ENCODE measurements at places on chromosomes 7 and 10.

DNA sequence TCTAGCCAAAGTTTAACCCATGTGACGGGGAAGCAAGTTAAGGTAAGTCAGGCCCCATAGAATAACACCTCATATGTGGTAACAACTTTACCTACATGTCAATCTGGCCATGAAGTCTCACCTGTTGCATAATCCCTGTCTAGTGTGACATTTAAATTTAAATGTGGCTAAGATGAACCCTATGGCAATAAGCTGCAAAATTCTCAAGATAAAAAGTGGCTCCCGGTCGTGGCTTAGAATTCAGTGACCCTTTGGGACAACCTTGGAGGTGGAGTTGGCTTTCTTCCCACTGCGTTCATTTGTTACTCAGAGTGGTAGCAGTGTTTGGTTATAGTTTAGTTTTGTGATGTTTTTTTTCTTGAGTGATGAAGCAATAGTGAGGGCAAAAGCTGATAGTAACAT is 90.6 kb downstream of the ARID5B start:
- DNase-seq, result no peak

GRCh38 chr10:103124420-103125096 is 68.5 kb downstream of the NT5C2 start:
- DNase-seq, result no peak

DNA sequence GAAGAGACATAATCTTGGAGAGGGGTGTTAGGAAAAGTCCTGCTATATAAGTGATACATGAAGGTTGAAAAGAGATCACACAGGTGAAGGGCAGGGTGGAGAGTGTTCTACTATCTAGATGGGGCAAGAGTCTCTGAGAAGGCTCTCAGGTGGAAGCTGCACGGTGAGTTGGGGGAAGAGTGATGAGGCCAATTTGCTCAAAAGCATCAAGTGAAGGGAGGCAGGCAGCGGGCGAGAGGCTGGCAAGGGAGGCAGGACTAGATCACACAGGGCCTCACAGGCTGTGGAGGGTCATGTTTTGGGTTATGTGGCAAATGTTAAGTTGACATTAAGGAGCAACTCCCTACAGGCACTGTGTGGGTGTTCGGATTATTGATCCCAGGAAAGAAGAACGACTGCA is 2.6 kb upstream of the COL17A1 start:
- no peak for DNase-seq

DNA sequence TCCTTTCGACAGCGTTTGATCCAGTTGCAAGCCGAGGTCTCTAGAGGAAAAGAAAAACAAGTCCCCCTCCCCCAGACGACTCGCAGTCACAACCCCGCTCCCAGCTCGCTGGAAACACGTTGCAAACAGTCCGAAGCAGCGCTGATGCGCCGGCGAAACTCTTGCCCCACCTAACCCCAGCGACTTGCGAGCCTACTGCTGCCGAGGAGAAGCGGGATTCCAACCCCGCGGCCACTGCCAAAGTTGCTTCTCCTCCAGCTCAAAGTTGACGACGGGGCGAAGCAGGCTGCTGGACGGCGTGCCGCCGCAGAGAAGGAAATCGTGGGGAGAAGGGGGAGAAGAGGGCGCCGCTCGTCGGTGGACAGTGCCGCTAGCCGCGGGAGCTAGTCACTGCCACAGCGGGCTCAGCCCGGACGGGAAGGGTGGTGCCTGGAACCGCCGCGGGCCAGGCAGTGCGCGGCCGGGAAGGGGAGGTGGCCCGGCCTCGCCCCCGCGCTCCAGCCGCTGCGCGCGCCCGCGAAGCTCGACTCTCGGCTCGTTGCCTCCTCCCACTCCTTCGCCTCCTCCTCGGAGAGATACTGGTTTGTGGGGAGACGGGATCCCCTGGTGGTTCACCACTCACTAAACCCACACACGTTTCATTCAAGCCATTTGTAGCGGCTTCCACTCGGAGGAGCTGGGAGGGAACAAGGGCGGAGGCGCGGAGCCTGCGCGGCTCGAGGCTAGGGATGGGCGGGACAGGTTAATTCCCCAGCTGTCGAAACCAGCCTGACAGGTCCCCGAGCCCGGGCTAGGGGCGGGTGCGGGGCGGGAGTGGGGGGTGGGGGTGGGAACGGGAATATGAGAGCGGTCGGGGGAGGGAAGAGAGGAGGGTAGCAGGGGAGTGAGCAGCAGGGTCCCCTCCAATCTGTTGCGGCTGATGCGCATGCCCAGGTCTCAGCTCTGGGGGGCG is at the start of gene GPR37:
TSS of gene GPR37 (minus strand) at position 392 of the 952 bp plus-strand sequence. CDS start 816 bp downstream, outside the sequence.
- DNase-seq, result peak; percentile 5

DNA sequence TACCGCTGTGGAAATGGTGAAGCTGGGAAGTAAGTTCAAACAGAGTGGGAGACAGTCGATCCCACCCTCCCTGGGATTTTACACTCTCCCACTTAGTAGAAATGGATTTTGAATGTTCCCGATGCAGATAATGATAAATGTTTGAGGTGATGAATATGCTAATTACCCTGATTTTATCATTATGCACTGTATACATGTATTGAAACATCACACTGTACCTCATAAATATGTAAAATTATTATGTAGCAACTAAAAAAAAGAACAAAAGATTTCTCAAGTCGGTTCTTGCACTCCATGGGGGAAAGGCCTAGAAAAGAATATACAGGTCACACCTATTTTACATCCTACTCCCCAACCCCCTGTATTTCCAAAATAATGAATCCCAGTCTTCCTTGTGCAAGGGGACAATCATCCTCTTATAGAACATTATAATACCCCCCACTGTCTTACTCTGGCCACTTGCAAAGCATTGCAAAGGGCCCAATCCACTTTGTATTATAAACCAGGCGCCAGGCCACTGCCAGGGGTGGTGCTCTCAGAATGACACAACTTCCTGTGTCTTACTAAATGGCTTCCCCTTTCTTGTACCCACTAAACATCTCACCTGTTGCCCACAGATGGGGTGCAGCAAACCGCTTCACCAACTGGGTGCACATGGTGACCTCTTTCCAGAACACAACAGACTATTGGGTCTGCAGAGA is 20.6 kb upstream of the OR2AE1 start:
- no peak for DNase-seq

- no peak for DNase-seq
Observed at GRCh38 chr10:11663763-11664555, 52.5 kb upstream of the USP6NL start.

- no peak for DNase-seq
Observed at GRCh38 chr10:31706464-31707092, 222.1 kb downstream of the ARHGAP12 start.

- DNase-seq, result no peak
Observed at GRCh38 chr10:80488539-80489066, 34.5 kb downstream of the TSPAN14 start.

- no peak for DNase-seq
Observed at GRCh38 chr7:71633551-71634008, 501.6 kb downstream of the GALNT17 start.

DNA sequence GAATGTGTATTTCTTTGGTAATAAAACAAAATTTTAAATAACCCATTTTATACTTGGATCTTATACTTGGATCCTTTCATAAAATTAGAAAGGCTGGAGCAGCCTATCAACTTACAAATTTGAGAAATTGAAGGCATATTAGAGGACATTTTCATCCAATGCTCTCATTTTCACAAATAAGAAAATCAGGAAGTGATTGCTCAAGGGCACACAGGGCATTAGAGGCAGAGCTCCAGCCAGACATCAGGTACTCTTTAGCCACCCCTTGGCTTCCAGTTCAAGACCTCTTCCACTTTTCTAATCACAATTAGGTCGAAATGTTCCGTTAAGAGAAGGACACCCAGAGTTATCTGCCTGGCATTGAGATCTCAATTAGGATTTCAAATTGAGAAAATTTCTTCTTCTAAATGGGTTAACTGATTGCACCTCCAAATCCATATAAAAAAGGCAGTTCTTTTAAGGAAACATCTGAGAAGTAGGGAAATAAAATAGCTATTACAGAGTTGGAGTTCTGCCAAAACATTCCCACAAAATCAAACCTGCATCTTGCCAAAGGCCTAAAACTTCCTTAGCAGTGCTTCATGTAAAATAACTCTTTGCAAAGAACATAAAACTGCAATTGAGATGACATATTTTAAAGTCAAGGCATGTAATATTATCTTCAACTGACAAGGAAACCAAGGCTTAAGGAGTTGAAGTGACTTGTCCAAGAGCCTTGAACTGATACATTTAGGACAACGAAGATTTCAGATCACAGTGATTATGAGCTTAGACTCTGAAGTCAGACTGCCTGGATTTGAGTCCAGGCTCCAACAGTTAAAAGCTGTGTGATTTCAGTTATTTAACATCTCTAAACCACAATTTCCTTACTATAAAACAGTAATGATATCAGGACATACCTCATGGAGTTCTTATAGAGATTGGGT is 2.4 kb downstream of the ACTA2 start:
- DNase-seq, result no peak

DNA sequence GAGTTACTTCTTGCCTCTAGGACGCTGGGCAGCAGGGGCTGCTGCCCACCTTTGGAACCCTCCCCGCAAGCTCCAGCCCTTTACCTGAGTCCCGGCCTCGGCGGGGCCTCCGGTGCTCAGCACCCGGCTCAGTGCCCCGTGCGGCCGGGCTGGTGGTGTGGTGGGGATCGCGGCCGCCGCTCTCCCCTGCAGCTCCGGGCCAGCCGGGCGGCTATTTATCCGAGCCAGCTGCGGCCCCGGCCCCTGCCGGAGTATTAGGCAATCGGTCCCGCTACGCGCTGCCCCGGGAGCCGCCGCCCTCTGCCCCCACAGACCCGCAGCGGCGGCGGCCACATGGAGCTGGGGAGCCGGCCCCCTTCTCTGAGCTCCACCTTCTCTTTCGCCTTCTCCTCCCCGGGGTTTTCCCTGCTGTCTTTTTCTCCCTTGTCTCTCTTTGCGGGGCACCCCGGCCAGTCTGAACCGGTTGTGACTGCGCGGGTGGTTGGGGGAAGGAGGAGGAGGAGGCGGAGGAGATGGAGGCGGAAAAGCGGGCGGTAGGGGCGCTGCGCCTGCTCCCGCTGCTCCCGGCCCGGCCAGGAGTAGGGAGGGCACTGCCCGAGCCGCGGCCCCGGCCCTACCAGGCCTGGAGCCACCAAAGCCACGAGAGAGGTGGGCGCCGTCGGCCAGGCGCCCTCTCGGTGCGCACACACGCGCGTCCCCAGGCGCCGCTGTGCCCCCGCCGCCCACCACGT is at the start of gene SLC16A9:
TSS of gene SLC16A9 (minus strand) at position 456 of the 731 bp plus-strand sequence. CDS start 25,559 bp downstream, outside the sequence.
- no peak for DNase-seq

DNA sequence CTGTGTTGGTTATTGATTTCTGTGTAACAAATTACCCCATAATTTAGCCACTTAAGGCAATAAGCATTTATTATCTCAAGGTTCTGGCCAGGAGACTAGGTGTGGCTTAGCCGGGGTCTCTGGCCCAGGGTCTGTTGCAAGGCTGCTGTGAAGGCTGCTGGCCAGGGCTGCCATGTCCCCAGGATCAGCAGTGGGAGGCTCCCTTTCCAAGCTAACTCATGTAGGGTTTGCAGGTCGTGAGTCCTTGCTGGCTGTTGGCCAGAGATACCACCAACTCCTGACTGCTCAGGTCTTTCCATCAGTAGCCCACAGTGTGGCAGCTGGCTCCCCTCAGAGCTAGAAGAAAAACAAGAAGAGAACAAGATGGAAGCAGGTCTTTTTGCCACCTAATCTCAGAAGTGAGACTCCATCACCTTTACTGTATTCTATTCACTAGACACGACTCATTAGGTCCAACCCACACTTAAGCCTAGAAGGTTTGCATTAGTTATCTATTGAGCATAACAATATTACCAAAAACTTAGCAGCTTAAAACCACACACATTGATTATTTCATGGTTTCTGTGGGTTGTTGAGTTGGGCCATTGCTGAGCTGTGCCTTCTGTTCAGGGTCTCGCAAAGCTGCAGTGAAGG is 185.6 kb downstream of the PFKFB3 start:
- DNase-seq, result no peak
